ENCODE measurements at places on chromosomes 4 and X.

DNA sequence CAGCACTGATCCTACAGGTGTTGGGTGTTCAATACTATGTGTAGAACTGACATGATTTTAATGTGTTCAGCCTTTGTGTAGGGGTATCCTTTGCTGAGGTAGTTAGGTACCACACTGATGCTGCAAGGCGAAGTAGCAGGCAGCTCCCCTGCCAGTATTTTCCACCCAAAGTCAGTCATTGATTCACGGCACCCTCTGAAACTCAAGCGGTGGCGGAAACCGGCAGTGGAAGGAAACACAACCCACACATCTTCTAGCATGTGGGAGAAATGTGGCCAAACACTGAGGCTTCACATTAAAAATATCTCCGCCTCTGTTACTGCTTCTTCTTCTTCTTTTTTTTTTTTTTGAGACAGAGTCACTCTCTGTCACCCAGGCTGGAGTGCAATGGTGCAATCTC is 126.3 kb downstream of the AASDH start:
- no peak for DNase-seq

GRCh38 chr4:98935633-98936032 is 6.7 kb upstream of the EIF4E start:
- no peak for DNase-seq

- no peak for DNase-seq
Observed at GRCh38 chr4:101419336-101420135, 72.2 kb upstream of the PPP3CA start.

DNA sequence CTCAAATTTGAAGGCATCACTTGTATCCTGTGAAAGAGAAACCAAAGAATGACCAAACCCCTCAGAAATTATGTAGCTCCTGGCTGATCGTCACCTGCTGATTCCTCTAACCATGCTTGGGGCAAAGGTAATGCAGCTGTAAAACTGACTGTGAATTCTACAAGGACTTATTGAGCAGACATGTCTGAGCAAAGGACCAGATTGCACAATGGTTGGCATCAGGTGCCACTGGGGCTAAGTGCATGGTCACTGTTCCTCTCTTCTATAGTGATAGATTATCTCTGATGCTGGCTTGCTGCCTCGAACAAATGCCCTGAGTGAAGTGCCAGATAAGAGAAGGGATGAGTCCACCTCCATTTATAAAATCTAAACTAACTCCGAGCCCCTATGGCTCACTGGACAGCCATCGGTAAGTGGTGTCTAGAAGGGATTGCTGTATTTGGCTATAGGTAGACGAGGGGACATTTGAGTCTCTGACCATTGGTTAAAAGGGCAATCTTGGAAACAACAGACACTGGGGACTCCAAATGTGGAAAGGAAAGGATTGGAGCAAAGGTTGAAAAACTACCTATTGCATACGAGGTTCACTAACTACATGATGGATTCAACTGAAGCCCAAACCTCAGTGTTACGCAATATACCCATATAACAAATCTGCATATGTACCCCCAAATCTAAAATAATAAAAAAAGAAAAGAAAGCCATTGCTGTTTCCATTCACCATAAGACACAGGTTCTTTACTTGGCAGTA is 110.7 kb upstream of the IGSF1 start:
- no peak for DNase-seq
